Renal cortex interstitium (tissue), 15 donors: ENCODE measurements at places on chromosomes 12 and 14. TPM values are rescaled to one million over a fixed set of nuclear protein-coding genes. Genes with fewer than 3 reads are reported as not detected.

TAS2R9 gene
- not detected for polyA plus RNA-seq

WBP11 gene
- 135 TPM for polyA plus RNA-seq

- DNase-seq, result no peak
Observed at GRCh38 chr12:49889361-49890095, 14.2 kb downstream of the FAIM2 start.

- DNase-seq, result no peak
Observed at GRCh38 chr12:94208622-94208966, 60.2 kb downstream of the PLXNC1 start.

DNA sequence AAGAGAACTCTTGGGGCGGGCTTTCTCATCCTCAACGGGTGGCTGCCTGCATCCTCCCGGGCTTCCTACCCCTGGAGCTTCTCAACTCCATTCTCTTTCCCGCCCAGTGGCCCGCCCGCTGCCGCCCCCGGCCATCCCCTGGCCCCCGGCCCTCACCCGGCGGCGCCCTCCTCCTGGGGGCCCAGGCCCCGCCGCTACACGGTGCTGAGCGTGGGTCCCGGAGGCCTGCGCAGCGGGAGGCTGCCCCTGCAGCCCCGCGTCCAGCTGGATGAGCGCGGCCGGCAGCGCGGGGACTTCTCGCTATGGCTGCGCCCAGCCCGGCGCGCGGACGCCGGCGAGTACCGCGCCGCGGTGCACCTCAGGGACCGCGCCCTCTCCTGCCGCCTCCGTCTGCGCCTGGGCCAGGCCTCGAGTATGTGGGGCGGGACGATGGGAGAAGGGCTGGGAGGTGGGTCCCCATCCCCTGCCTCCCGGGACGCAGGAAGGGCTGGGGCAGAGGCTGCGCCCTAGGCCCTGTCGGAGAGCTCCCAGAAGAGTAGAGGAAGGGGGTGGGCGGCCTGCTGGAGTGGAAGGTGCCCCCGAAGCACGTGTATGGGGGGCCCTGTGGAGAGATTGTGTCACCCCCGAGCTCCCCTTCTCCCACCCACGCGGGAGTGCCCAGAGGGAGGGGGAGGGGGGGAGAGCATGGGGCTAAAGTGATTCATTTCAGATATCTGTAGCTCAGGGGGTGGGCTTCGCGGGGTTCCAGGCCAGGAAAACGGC is 1.5 kb downstream of the LAG3 start:
- DNase-seq, result no peak

C12orf75 gene
- 60.8 TPM for polyA plus RNA-seq

NPFF gene
- polyA plus RNA-seq, result 0.81 TPM

SYCP3 gene
- 0.73 TPM for polyA plus RNA-seq

SIX4 gene
- polyA plus RNA-seq, result 6.8 TPM
